ENCODE measurements at places on chromosomes 6 and 20.

- no peak for DNase-seq
These were observed 49.8 kb upstream of the OR14J1 start for GRCh38 chr6:29251736-29252135.

GRCh38 chr6:81556551-81556950 lies 195.9 kb downstream of the TENT5A start:
- no peak for DNase-seq

GRCh38 chr20:45041464-45042337 lies 59.2 kb downstream of the KCNS1 start:
- no peak for DNase-seq

- DNase-seq: no peak
These were observed 38.5 kb upstream of the SIM1 start for GRCh38 chr6:100503043-100503705.

DNA sequence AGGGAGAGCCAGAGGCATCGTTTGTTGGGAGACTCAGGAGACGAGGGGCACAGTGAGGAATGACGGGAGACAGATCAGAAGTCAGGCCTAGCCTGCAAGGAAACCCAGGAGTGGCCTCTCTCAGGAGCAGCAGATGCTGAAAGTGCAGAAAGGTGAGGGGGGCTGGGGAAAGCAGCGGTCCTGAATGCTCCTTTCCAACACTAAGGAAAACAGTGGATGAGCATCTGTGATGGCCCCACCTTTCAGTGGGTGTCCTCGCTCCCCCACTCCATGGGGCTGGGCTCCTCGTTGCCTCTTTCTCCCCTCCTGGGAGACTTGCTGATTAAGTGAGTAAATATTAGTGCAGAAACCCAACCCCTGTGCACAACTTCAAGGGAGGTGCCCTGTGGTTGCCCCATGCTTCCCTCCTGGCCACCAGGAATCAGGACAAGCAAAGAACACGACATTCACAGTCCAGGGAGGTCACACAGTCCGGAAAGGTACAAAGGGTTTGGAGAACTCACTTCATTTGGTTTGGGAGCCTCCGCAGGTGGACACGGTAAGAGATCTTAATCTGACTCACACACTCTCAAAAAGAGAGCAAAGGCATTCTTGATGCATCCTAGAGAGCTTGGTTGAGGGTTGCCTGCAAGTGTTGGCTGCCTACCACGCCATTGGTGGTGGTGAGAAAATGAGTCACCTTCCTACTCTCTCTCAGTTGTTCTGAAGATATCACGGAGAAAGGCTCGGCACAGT lies 9.7 kb upstream of the BPIFB1 start:
- DNase-seq: no peak
